NCI-H524 (cell line): ENCODE measurements at places on chromosomes 16 and 17.

GRCh38 chr16:4914528-4915225, 22.3 kb downstream of the PPL start:
- DNase-seq, result no peak

GRCh38 chr16:66030036-66030435, 336.5 kb upstream of the CDH5 start:
- no peak for DNase-seq

- DNase-seq, result no peak
These were observed 41.3 kb upstream of the ACSF3 start for GRCh38 chr16:89052191-89052889.

DNA sequence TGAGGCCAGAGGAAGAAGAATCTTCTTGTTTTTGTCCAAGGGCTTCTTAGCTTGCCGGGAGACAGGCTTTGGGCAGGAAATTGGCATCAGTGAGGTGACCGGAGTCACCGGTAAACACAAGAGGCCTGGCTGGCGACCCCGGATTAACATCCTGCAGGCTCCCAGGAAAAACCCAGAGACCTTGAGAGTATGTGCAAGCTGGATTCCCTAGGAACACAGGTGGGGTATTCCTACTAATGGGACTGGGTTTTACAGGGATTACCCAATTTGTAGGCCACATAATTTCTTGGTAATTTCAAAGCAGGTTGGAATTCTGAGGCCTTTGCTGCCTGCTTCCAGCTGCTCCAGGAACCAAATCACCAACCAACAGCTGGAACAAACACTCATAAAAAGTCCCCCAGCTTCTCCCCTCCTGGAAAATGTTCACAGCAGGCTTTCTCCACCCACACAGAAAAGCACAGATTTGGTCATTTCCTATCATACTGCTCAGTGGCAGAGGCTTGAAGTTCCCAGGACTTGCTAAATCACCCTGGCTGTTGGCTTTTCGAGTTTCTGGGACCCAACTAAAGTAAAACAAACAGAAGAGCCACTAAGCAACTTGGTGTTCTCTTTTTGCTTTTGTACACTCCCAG, 258.8 kb downstream of the IRF8 start:
- no peak for DNase-seq

- DNase-seq, result no peak
These were observed 6.0 kb downstream of the GSDMA start for GRCh38 chr17:39968761-39969160.

DNA sequence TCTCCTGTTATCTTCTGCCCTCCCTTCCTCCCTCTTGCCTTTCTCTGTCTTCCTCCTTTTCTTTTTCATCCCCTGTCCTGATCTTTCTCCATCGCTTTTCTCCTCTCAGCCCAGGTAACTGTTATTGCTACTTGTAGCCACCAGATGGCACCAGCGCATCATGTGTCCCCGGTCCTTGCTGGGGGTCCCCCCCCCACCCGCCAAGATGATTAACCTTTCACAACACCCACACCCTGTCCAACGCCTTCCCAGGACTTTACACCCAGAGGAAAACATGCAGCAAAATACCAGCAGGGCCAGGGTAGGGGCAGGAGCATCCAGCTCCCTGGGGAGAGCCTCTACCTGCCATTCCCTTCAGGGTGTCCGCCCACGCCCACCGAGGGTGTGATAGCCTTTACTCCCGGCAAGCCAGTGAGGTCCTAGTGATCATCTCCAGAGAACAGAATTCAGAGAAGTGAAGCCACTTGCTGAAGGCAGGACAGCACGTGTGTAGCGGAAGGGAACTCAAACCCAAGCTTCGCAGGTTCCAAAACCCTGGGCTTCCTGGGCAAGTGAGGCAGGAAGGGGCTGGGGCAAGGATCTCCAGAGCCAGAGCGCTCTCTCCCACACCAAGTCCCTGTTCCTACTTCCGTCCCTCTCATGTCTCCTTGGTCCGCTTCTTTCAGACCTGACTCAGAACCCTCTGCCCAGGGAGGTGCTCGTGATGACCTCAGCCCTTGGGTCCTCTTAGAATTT, 13.4 kb upstream of the TAC4 start:
- peak; percentile 48 for DNase-seq

DNA sequence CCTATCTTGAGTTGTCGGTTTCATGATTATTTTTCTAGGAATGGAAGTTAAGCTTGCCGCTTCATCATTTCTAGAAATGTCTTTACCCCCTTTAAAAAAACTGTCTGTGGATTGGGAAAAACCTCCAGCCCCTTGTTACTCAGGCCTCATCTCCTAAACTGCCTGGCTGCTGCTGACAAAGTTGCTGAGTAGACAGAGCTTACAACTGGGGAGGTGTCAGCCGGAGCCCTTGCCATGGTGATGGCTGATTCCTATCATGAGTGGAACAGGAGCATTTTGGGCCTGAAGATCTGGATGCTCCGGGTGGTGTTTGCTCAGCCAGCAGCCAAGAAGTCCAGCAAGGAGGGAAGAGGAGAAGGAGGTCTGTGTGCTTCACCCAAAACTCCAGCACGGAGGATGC, 243.3 kb downstream of the ENGASE start:
- DNase-seq, result no peak

DNA sequence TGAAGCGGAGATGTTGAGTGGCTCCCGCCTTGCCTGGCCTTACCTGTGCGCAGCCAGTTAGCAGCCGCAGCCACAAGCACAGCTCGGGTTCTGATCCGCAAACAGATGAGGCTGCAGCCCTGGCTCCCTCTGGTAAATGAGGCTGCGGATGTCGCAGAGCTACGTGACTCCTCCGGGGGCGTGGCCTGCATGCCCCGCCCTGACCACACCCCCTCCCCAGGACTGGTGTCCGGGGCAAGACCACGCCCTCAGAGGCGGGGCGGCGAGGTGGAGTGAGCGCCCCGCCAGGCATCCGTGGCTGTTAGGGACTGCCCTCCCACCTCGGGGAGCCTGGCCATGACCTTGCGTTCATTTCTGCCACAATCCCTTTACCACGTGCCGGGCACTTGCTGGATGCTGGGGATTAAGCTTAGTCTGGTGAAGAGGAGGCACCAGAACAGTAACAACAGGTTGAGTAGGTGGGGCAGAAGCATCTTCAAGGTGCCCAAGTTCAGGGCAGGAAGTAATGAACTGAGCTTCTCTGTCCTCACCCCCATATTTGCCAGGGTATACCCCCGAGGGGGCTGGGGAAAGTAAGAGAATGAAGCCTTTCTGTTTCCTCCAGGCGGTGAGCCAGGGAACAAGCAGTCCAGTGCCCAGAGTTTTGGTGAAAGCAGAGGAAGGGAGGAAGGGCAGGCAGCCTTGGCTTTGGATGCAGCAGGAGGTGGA, at the start of gene ALDOC:
Gene ALDOC (minus strand): TSS at position 138 of the 708 bp plus-strand sequence. CDS start 1,363 bp downstream, outside the sequence.
- DNase-seq, result peak; percentile 17

DNA sequence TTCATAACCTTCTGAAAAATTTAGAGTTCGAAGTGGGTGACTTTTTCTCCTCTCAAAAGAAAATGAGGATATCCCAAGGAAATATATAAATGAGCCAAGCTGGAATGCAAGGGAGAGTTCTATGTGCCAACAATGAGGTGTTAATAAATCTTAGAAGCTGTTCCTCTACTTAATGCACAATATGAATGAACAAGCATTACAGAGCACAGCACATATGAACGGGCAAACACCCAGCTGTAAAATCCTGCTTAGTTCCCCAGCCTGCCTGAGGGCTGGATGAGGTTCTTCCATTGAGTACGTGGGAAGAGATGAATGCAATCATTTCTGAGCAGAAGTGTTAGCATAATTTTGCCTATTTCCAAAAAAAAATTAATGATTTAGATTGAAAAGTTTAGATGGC, 58.1 kb downstream of the WDR59 start:
- DNase-seq, result no peak

DNA sequence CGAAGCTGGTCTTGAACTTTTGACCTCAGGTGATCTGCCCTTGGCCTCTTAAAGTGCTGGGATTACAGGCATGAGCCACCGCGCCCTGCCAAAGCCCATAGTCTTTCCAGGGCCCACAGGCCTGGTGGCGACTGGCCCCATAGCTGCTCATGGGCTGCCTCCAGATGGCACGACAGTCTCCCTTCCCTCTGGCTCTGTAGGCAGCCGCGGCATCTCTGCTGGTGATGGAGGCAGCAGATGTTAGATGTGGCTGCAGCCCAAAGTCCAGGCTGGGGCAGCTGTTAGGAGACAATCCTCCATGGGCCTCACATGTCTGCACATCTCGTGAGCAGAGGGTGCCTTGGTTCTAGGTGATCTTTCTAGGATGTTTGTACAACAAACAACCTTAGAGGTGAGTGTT, 69.7 kb upstream of the DNAJA2 start:
- DNase-seq, result peak; percentile 81

DNA sequence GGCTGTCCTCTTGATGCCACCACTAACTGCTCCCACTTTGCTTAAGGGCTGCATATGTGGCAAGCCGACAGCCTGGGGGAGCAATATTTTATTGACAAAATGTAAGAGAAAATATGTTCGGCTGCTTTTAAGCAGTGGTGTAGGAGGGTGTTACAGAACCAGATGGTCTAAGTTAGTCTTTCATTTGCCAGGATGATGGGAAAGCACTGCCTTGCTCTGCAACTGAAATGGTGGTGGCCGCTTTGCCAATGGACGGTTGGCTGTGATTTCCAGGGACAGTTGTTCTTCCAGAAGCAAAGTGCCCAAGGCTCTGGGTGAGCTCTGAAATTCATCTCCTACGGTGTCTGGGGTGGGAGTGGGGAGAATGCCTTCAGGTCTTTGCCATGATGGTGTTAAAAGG, 469.3 kb downstream of the TOX3 start:
- no peak for DNase-seq

- no peak for DNase-seq
These were observed 17.7 kb downstream of the PIMREG start for GRCh38 chr17:6461792-6462524.

DNA sequence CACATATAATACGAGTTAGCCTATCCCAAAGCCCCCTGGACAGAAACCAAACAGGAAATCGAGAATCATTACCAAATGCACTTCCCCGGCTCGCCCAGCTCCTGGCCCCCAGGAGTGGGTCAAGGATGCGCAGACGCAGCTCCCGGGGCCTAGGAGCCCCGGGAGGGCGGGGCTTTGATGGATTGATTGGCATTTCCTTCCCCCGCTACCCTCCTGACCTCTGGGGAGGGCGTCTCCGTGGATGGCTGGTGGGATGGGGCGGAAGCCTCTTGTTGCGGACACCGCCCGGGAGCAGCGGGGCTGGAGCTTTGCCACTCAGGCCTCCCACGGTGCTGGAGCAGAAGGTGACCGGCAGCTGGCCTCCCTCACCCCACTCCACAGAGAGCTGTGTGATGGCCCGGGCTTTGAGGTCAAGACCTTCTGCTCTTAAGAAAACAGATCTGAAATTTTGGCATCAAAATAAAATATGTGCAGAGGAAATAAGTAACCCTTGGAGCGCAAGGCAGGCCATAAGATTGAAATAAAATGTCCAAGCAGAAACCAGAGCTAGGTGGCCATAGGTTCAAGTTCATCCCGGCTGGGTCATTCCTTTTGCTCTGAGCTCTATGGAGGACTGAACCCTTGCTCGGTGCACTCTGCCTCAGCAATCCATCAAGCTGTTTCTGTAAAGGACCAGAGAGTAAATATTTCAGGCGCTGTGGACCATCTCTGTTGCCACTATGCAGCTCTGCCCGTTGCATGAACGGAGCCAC, 262.3 kb downstream of the SOX9 start:
- DNase-seq, result no peak

GRCh38 chr17:50349243-50349600, 3.3 kb downstream of the XYLT2 start:
- DNase-seq, result no peak

GRCh38 chr17:58303971-58304749, 23.4 kb upstream of the MPO start:
- peak; percentile 97 for DNase-seq

- DNase-seq, result peak; percentile 13
These were observed at the start of gene PIK3R5 for GRCh38 chr17:8965394-8966168. TSS of gene PIK3R5 (minus strand) at chr17:8965707. CDS start at chr17:8911494, 54,213 bp downstream.

DNA sequence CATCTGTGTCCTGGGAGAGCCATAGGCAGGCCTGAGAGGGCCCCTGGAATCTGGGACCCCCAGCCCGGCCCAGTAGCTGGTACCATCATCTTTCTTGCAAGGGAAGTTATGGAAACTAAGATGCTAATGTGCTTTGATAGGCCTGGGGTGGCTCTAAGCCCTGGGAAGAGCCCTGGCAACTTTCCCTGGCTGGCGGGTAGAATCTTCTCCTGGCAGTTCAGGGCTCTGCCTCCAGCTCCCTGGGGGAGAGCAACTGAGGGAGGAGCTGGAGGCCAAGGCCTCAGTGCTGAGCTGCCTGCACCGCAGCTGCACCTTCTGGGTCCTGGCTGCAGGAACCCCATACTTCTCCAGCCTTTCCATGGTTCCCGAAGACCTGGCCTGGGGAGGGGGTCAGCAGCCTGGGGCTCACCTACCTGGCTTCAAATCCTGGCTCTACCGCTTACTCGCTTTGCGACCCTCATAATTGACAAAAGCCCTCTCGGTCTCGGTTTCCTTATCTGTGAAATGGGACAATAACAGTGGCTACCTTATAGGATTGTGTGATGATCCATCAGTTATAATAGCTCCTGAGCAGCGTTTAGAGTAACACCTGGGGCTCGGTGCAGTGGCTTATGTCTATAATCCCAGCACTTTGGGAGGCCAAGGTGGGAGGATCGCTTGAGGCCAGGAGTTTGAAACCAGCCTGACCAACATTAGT, 333.7 kb downstream of the SEC14L1 start:
- DNase-seq, result no peak

DNA sequence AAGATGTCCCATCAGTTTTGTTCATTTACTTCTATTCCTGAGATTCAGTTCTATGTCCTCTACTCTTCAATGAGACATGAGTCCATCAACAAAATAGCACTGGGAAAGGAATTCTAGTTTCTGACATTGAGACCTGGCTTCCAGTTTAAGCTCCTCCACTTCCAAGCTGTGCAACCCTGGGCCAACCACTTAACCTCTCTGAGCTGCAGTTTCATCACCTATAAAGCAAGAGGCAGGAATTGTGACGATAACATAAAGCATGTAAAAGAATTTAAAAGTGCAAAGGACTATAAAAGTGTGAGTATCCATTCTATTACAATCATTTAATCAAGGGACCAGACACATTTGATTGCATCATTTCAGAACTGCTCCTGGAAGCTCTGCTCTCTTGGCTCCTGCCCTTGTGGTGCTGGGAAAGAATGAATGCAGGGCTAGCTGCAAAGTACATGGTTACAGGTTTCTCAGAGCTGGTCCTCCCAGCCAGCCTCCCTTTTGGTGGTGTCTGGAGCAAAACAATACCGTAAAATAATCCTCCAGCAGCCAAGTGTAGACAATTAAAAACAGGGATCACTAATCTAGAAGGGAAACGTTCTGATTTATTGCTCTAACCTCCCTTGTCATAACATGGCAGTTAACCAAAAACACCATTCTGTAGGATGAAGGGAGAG, 113.9 kb downstream of the VPS53 start:
- no peak for DNase-seq

DNA sequence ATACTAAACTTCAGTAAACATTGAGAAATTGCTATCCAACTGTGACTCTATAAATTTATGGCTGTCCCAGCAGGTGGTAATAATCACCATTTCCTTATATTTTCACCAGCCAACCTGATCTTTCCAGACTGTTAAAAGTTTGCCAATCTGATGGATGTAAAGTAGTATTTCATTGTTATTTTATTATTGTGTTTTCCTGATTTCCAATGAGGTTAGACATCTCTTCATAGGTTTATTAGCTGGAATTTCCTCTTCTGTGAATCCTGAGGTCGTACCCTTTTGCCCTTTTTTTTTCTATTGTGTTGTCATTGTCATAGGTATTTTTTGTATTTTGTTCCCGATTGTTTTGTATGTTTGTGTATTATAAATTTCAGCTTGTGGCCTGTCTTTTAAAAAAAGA, 31.7 kb downstream of the BMERB1 start:
- no peak for DNase-seq

GRCh38 chr17:58383892-58384462, 32.0 kb upstream of the SUPT4H1 start:
- DNase-seq, result no peak

GRCh38 chr17:78316867-78317789, 42.7 kb downstream of the SOCS3 start:
- DNase-seq, result no peak

- no peak for DNase-seq
These were observed 177.1 kb upstream of the ELAC2 start for GRCh38 chr17:13194887-13195286.
